ENCODE measurements at places on chromosomes 2 and 18.

- no peak overlapping the region for H3K4me3 ChIP-seq
- H3K27me3 ChIP-seq = no peaks in the 10 kb centered on the region
- H3K27ac ChIP-seq = no peak overlapping the region
- no peak for DNase-seq
- H3K36me3 ChIP-seq = no peaks in the 10 kb centered on the region
Observed at GRCh38 chr2:226716126-226716525, 83.5 kb downstream of the IRS1 start.

- no peaks in the 10 kb centered on the region for H3K27me3 ChIP-seq
- no peak overlapping the region for H3K27ac ChIP-seq
- H3K4me3 ChIP-seq = no peak overlapping the region
- H3K36me3 ChIP-seq = no peaks in the 10 kb centered on the region
Observed at GRCh38 chr2:118903551-118904479, 38.2 kb upstream of the MARCO start.

- peaks cover 17% of the 10 kb centered on the region for H3K27me3 ChIP-seq
- H3K4me3 ChIP-seq = no peak overlapping the region
- H3K4me1 ChIP-seq = no peaks in the 10 kb centered on the region
Observed at GRCh38 chr2:10954416-10954815, 42.7 kb downstream of the KCNF1 start.

DNA sequence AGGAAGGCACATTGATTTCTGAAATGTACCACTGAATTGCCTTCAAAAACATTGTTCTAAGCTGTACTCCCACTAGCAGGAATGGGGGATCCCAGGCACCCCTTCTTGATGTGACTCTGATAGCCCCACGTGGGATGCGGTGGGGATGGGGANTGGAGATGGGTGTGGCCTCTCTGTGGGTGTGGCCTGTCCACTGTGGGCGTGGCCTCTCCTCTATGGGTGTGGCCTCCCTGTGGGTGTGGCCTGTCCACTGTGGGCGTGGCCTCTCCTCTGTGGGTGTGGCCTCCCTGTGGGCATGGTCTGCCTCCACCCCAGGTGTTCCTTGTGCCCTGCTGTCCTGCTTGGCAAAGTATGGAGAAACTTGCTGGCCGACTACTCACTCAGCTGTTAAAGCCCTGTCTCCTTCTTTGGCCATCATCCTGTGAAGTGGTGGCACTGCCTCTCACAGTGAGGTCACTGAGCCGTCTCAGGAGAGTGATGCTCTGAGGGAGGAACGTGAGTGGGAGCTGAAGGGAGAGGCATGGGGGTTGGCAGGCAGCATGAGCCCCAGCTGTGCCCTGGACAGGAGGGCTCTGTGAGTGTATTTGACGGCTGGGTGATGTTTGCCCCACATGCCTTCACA, 6.7 kb upstream of the PARD6G start:
- no peak overlapping the region for H3K27ac ChIP-seq
- no peaks in the 10 kb centered on the region for H3K36me3 ChIP-seq
- no peak overlapping the region for H3K4me3 ChIP-seq
- H3K4me1 ChIP-seq = peaks cover 3% of the 10 kb centered on the region

- H3K4me1 ChIP-seq = no peaks in the 10 kb centered on the region
- H3K4me3 ChIP-seq = no peak overlapping the region
- no peaks in the 10 kb centered on the region for H3K36me3 ChIP-seq
- no peaks in the 10 kb centered on the region for H3K27me3 ChIP-seq
Observed at GRCh38 chr2:69858261-69858660, 28.8 kb downstream of the GMCL1 start.

Data from osteoblast (primary cell).